Gastroesophageal sphincter (tissue), 4 donors: ENCODE measurements at places on chromosomes 3 and 15. TPM values are rescaled to one million over a fixed set of nuclear protein-coding genes. Genes with fewer than 3 reads are reported as not detected.

DNA sequence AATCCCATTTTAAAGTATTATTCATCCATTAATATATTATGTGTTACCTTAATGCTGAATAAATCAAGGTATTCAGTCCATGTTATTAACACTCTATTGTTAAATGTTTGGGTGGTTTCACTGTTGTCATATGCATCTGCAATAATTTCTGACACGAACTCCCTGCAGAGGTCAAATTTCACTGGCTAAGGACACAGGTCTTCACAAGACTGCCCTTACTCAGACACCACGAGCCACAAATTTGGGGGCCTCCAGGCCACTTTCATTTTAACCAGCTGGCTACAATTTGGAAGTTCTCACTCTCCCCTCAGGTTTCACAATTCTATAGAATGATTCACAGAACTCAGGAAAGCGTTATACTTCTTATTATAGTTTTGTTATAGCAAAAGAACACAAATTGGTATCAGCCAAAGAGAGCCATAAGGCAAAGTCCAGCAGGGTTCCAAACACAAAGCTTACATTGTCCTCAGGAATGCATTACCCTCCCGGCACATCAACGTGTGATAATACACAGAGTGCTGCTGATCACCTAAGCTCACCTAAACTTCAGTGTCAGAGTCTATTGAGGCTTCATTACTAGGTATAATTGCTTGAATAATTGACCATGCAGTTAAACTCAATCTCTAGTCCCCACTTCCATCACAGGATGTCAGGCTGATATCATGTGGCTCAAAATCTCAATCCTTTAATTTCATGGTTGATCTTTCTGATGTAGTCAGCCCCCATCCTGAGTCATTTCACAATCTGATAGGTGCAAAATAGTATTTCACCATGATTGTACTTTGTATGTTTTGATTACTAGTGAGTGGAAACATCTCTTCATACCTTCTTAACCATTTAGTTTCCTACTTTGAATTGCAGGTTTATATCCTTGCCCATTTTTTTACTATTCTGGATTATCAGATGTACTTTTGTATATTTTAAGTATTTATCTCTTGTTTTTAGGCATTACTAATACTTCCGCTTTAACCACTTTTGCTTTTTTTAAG is 441.4 kb upstream of the AGTR1 start:
- ATAC-seq, result no peak

GRCh38 chr3:59245300-59245858 is 195.6 kb upstream of the CFAP20DC start:
- no peak for ATAC-seq

GRCh38 chr3:106256249-106256957 is 387.6 kb upstream of the CBLB start:
- no peak for ATAC-seq

GRCh38 chr15:74040109-74040850 is 42.1 kb downstream of the GOLGA6A start:
- peak; percentile 68 for ATAC-seq

DNA sequence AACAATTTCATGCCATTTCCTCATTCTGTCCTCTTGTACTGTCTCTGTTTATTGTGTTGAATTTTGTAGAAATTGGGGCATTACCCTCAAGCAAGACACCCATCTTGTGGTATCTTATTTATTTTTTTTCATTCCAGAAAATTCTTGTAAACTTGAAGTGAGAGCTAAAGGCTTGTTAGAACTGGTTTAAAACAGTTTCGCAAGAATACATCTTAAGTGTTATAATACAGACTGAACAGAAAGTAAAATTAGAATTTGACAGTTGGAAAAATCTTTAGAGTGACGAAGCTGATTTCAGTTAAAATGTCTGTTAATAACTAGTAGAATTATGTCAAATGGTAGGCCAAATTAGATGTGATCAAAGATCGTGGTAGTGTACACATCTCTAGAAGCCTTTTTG is 26.9 kb downstream of the RNF13 start:
- ATAC-seq, result no peak

DNA sequence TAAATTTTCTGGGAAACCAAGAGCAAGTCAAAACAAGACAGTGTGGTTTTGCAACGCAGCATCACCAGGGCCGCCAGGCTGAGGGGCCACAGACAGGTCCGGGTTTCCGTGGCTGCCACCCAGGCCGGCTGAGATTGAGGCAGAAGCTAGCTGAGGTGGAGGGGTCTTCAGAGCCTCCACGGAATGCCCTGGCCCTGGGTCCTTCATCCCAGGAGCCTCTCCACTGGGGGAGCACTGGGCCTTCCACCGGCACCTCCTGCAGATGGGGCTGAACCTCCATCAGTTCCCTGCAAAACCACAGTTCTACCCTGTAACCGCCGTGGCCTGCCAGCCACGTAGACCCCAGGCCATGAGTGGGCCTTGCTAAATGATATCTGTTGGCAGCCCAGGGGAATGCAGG is 152.7 kb downstream of the CHSY1 start:
- ATAC-seq, result no peak

DNA sequence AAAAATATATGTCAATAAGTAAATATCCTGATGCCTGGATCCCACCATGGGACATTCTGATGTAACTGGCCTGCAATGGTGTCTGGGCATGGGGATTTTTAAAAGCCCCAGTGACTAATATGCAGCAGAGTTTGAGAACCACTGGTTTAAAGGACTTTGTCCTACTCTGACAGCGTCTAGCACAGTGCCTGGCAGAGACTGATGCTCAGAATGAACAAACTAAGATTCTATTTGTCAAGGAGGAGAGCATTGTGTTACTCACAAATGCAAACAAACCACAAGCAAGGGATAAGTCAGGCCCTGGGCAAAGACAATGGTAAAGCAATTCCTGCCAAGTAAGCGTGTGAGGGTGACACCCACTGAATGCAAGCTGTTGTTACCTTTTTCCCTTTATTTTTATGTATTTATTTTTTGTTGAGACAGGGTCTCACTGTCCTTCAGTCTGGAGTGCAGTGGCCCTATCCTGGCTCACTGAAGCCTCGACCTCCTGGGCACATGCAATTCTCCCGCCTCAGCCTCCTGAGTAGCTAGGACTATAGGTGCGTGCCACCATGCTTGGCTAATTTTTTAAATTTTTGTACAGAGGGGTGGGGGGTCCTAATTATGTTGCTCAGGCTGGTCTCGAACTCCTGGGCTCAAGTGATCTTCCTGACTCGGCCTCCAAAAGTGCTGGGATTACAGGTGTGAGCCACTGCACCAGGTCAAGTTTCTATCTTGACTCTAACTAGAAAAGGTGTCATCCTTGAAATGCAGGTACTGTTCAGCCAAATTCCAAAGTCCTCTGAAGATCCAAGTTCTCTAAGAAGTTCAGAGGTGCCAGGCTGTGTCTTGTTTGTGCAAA is 909 bp upstream of the GPD1L start:
- ATAC-seq, result no peak

DNA sequence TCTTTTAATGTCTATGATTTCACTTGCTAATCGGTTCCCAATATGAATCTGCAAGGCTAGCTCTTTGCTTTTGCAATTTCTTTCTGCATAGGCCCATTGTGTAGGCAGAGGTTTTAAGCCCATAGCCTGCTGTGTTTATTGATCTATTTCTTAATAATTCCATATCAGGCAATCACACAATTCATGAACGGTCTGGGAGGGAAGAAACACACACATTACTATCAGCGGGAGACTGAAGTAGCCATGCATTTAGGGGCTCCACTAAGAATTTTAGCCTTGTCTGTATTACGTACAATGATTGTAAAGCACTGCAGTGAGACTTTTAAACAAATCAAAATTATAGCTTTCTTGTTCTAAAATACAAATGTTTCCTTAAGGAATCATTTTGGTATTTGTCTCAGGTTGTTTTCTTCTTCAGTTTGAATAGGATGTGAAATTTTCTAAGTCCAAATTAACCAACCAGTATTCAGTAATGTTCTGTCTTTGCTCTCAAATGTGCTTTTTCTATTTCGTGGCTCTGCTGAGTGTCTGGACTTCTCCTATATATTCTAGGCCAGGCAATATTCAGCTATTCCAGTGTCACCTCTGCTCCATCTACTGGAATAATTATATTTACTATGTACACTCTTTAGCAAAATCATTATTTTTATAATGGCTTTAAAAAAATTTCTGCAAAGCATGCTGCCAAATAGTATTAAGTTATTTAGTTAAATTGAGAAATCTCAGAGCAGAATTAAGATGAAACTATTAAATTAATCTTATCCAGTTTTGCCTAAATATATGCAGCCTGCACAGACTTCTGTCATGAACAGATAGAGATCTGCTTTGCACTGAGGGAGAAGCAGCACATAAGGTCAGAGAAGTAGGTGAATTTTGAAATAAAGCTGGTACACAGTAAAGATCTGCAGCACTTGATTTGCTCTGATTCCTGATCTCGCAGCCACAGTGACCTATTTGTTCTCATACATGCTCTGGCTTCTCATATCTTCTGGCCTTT is 103.0 kb upstream of the NAALADL2 start:
- no peak for ATAC-seq

DNA sequence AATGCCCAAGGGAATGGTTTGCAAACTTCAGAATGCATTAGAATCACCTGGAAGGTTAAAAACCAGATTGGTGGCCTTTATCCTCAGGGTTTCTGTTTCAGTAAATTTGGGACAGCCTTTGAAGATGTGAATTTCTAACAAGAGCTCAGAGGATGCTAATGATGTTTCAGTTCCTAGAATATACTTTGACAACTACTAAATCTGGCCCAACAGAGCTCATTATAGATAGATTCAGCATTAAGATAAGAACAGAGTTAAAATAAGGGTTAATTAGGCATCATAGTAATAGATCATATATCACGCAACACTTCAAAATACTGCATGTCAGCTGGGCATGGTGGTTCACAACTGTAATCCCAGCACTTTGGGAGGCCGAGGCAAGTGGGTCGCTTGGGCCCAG is 9.3 kb upstream of the KPNA4 start:
- no peak for ATAC-seq

GATA2 gene
- total RNA-seq, result 9.2 TPM

ZNF385D gene
- total RNA-seq, result 17.9 TPM
